ENCODE measurements at places on chromosomes 1 and 21. TPM values are rescaled to one million over a fixed set of nuclear protein-coding genes. Genes with fewer than 3 reads are reported as not detected.

GPR37L1 gene
- total RNA-seq: not detected

FAM177B gene
- total RNA-seq: 0.95 TPM

BNIPL gene
- 1.4 TPM for total RNA-seq

GRCh38 chr1:25034736-25035522 is 104.9 kb upstream of the RUNX3 start:
- no peak for ATAC-seq

DNA sequence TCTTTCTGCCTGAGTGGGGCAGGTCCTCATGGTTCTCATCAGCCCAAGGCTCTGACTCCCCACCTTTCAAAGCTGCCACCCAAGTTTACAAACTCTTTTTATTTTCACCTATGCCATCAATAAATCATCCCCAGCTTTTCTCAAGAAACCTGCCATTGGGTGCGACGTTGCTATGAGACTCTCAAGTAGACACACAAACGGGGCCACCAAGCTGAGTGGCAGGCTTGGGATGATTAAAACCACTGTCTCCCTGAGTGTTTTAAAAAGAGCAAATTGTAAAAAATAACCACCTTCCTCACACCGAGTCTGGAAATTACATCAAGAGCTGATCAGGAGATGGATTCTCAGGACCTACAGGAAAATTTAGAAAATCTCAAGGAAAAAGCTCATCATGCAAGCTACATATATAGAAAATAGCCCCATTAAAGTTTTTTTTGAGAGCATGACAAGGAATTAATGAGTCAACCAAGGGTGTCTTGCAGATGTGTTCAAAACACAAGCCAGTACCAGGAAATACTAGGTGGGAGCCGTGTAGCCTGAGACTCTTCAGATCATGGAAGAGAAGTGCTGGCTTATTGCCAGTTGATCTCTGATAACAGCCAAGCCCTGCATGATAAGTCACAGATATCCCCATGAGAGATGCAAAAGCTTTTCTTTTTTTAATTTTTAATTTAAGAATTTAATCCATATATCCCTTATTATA is 158.4 kb upstream of the BACE2 start:
- ATAC-seq: no peak

GRCh38 chr1:6263716-6264115 is 2.8 kb upstream of the GPR153 start:
- ATAC-seq: no peak

GRCh38 chr1:9193233-9193625 is 41.3 kb upstream of the H6PD start:
- ATAC-seq: no peak

GRCh38 chr1:225480825-225481434 is 53.1 kb upstream of the LBR start:
- ATAC-seq: peak; percentile 66

GRCh38 chr1:151713044-151713443 is 3.6 kb downstream of the CELF3 start:
- no peak for ATAC-seq

DNA sequence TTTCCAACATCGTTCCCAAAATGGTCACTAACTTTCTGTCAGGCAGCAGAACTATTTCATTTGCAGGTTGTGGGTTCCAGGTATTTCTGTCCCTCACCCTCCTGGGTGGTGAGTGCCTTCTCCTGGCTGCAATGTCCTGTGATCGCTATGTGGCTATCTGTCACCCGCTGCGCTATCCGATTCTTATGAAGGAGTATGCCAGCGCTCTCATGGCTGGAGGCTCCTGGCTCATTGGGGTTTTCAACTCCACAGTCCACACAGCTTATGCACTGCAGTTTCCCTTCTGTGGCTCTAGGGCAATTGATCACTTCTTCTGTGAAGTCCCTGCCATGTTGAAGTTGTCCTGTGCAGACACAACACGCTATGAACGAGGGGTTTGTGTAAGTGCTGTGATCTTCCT is 9.3 kb downstream of the OR2AJ1 start:
- no peak for ATAC-seq

DNA sequence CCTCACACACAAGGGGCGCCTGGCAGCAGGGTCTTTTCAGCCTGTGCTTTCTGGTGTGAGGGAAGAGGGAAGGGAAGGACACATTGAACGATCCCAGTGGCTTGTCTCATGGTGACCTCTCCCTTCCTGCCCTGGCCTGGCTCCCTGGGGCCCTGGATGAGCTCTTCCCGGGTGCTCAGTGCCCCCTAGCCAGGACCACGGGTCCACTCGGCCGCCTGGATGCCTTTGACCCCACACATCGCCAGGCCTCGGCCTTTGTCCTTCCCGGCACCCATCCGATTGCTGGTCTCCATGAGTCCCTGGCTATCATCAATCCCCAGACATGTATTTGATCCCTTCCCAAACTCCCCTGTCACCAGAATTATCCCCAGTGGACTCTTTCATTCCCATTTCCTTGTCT is 6.0 kb upstream of the TFF3 start:
- ATAC-seq: no peak

GRCh38 chr21:15078180-15078579 is 13.4 kb upstream of the NRIP1 start:
- no peak for ATAC-seq

DNA sequence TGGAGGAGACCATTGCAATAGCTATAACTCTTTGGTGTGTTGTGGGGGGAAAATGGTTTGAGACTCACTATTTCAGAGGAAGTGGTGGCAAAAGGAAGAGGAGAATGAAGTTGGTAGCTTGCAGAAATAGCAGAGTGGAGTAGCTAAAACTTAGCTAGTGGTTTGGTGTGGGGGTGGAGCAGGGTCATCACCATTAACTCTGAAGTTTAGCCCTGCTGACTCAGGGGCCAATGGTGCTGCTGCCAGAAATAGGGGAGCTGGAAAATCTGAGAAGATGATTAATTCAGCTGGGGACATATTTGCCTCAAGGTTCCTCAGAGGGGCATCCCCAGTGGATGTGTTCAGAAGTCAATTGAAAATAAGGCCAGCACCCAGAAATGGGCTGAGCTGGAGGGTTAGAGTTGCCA is 65.4 kb downstream of the RUNX1 start:
- ATAC-seq: peak; percentile 66

- ATAC-seq: no peak
These were observed 46.9 kb downstream of the L1TD1 start for GRCh38 chr1:62241371-62242131.

DNA sequence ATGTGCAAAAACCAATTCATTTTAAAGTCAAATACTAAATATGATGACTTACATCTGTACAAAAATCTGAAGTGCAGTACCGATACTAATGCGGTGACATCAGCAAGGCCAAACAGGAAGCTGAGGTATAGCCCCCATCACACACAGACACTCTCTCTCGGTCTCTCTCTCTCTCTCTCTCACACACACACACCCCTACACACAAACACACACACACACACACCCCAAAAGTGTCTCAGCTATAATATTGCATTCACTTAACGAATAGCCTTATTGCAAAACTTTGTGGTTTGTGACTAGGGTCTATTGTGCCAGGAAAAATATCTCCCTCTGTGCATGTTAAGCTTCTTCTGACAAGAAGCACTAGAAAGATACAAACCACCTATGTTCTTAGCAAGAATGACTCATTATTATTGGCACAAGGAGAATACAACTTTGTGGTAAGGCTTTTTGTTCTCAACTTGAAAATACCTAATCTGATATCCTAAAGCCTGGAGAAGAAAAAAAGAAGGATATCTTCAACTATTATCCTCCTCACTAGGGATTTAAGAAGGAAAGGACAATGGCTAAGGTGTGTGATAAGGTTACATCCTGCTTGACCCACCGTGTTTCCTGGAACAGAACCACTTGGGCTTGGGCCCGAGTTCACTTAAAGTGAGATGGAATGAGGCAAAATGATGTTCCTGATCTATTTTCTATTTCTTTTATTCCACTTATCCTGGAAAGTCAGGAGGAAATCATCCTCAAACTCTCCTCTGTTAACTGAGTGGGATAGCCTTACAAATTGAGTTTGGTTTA is 107.1 kb downstream of the NIBAN1 start:
- peak; percentile 81 for ATAC-seq

Data from activated T-helper 17 cell treated with anti-CD3 and anti-CD28 coated beads, Interleukin-2, amount 50 U/mL, for 72 hours (primary cell).